NCI-H2171 (cell line): ENCODE measurements at places on chromosomes 5 and 9.

- DNase-seq: no peak
These were observed 53.0 kb upstream of the CNTLN start for GRCh38 chr9:17081814-17082213.

DNA sequence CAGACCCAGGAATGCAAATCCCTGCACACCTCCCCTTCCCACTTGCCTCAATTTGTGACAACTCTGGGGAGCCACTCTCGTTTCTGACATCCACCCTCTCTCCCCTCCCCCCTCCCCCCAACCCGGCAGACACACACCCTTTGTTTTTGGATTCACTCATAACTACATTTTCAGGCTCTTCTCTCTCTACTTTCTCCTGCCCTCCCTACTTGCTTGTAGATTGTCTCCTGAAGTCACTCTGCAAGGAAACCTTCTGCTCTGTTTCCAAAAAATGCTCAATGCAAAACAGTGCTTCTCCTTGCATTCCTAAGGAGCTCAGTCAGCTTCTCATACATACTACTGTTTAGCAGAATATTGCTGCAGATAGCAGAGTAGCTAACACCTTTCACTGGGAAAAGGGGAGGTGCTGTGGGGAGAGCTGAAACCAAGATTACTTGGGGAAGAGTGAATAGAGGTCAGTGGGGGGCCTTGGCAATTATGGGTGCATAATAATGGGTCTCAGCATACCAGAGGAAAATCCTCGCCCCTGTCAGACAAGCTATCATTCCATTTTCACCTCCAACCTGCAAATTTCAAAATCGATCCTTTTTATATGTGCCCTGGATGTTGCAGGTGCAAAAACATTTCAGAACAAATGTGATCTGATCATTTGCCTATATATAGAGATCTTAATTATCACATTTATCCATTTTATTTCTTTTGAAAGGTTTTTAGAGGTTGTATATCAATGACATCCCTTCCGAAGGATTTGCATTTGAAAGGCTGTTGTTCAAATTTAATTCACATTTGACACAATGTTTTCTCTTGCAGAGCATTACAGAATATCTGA is 1860.7 kb upstream of the WWC1 start:
- no peak for DNase-seq

DNA sequence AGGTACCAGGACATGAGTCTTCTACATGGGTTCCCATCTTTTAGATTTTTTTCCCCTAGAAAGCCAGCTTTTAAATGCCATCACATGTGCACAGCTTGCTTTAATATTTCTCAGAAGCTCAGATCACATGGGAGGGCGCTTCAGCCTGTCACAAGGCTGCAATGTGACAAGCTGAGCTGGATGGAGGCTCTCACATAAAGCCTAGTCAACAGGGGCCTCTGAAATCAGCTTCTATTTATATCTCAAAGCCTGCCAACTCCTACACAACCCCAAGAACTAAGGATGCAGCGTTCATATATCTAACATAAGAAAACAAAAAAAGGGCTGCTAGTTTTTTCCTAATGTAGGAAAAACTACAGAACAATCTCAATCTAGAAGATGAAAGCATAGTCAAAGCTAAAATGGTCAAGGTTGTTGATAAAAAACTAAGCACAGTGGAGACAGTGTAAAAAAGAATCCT is 2.3 kb downstream of the ZFAND5 start:
- no peak for DNase-seq

DNA sequence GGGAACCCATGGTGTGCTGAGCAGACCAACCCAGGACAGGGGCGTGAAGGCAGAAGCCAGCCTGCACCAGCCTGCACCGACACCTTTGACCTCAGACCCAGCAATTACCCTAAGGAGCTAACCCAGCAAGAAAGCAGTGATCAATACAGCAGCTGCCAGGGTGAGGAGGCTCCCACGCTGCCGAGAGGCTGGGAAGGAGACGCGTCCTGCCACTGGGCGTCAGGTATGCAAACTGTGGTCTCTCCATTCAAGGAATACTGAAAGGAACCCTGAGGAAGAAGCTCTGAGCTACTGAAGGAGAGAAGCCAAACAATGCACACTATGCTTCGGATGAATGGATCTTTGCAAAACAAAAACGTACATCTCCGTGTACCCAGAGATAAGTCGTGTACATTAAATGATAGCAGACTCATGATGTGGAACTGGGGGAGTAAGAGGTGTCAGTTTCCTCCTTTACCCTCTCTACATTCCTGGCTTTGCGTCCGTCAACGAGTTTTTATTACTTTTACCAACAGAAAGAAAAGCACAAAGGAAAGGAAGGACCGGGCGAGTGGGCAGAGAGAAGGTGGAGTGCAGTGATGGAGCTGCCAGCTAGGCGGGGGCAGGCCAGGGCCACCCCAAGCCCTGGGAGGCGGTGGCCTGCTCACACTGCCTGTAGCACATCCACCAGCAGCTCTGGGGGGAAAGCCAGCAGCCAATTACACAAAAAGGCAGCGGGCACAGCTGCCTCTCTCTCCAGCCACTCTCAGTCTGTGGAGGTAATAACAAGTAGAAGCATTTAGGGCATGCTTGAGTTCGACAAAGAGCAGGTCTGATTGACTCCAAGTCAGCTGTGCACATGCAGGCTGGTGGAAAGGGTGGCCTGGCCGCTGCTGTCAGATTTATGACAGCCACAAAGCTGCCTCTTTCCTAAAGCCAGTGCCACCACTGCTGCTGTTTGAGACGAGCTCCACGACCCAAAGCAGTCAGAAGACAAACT is 29.3 kb downstream of the RASGEF1C start:
- no peak for DNase-seq

GRCh38 chr5:852431-853401 is 1.9 kb upstream of the ZDHHC11 start:
- DNase-seq: no peak

- no peak for DNase-seq
These were observed 441.5 kb downstream of the ENC1 start for GRCh38 chr5:74199005-74199404.

DNA sequence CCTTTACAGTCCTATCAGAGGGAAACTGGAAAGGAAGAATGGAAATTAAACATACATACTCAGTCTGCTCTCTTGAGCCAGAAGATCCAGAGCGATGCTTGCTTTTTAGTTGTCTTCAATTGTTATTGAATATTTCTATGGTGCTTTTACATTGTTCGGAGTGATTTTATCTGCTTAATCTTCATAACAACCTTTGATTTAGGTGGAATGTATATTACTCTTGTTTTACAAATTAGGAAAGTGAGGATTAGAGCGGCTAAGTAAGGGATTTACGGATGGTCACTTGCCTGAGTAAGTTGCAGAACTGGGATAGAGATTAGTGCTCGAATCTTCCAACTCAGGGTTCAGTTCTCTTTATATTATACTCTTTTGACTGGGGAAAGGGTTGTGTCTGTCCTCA is 69.1 kb downstream of the PBX3 start:
- DNase-seq: no peak

DNA sequence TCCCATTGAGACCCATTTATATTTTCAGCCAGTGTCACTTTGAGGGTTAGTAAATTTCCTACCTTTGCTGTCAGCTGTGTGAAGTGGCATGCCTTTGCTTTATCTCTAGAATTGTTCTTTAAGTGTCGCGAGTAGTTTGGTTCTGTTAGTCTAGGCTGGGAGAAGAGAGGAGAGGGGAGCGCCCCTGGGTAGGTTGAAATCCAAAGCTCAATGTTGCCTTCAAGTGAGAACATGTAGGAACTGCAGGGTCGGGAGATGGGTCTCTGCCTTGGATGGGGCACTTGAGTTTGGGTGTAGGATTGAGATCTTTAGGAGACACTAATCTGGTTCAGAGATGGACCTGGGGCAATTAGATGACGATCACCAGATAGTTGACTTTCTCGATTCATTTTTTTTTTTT is 46.3 kb downstream of the STC2 start:
- DNase-seq: no peak

DNA sequence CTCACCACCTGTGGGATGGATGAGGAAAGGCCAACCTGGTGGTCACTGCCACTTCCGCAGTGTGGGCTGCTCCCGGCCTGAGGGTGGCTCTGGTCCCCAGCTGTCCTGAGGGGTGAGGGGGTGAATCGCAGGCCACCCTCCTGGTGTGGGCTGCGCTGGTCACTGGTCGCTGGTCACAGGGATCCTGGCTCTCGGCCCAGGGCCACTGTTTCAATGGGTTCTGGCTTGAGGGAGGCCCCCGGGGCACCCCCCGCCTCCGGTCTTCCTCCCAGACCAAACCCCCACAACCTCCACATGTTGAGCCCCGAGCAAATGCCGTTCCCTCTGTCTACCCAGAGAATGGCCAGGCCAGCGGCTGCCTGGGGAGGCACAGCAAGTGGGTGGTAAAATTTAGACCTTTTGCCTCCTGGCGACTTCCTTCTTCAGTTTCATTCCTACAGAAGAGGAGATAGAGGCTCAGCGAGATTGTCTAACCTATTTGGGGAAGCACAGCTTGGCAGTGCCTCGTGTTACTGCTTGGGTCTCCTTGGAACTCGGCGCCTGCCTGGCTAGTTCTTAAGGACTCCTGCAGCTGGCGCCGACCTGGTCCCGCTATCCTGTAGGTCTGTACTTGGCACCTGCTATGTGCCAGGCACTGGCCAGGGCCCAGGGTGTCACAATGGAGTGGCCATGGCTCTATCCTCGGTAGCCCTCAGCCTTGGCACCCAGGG is 48.2 kb downstream of the RXRA start:
- no peak for DNase-seq

DNA sequence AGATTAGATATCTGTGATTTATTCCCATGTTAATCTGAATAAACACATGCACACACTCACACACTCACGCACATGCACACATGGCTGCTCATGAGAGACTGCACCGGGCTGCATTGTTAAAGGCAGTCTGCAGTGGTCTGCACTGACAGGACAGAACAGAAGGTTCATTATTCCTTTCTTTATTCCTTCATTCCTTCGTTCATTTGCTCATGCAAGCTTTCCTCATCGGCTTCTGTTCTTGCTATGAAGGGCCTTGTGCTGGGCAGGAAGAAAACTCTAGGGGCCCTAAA is 41.4 kb upstream of the FSTL4 start:
- DNase-seq: no peak

- DNase-seq: no peak
These were observed 30.4 kb downstream of the NFX1 start for GRCh38 chr9:33320568-33321261.

GRCh38 chr5:173012882-173013281 is 29.3 kb downstream of the ATP6V0E1 start:
- DNase-seq: no peak

DNA sequence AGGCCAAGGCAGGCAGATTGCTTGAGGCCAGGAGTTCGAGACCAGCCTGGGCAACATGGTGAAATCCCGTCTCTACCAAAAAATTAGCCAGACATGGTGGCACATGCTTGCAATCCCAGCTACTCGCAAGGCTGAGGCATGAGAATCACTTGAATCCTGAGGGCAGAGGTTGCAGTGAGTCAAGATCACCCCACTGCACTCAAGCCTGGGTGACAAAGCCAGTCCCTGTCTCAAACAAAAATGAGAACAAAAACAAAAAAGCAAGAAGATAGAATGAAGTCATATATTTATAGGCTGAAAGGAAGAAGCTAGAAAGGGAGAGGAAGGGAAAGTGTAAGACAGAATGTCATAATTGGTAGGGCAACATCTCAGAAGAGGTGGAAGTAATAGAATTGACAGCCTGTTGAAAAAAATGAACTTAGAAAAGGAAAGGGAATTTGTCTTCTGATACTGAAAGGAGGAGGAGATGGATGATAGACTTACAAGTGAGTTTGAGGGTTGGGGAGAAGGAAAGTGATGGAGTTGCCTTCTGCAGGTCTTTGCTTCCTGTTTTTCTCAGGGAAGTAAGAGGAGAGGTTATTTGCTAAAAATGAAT is 32.2 kb downstream of the CARD6 start:
- DNase-seq: no peak

DNA sequence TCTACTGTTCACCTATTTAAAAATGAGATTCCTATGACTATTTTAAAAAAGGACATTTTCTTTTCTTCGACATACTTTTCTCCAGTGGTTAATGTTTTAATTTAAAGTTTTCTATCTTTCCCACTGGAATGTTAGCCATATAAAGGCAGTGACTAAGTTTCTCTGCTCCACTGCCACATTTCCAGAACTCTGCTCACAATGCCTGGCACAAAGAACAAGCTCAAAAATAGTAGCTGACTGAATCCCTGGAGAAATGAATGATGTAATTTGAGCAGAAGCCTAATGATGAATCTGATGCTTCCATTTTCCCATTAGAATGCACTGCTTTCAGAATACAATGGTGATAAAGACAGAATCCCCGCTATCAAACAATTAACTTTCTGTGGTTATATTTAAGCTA is 817.8 kb downstream of the MTRR start:
- peak; percentile 62 for DNase-seq

DNA sequence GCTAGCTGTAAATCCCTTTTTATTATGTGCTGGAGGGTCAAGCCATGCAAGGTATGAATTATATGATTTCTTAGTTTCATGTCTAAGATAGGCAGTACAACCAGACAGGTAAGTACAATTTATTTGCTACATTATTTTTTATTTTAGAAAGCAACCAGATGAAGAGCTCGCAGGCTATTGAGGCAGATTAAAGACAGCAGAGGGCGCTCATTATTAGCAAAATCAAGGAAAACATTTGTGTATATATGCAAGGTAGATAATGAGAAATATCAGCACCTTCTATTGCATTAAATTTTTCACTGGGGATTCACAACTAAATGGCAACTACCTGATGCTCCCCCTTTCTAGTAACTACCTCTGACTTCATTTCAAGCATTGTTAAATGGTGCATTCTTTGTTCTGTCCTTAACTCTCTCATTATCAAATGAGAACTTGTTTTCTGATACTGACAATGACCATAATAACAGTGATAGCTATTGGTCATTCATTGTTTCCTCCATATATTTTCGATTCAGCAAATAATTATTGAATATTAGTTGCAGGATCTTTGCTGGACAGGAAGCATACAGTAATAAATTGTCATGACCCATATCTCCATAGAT is 8.6 kb downstream of the SCGB3A2 start:
- DNase-seq: peak; percentile 24

DNA sequence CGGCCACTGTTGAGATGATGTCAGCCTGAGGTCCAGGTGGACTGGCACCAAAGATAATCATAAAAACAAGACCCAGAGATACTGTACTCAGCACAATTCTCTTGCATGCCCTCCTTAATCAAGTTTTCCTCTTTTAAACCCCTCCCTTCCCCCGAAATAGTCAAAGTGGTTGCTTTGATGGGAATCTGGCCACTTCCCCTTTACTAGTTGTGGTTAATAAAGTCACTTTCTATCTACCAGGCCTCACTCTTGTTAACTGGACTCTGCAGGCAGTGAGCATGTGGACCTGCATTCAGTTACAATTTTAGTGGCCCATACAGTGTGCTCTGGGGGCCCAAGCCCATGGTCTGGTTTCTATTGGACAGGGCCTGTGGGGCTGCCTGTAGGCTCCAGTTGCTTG is 17.5 kb downstream of the FBP2 start:
- DNase-seq: no peak

DNA sequence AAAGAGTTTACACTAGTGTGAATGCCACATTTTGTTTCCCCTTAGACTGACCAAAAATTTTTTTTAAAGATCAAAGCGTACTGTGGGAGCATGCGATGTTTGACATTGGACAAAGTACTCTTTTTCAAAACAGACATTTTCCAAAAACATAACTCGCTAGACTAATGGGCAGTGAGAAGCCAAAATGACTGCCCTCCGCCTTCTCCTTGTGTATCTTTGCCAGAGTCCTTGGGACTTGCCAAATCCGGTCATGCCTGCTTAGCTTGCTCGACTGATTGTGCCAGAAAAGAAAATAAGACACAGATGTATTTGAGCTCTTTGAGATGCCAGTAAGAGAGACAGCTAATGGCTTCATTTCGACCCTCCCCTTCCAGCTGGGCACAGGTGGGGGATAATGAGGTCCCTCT is 157.5 kb downstream of the MAPKAP1 start:
- DNase-seq: no peak
